ENCODE measurements at places on chromosomes 3 and 15. TPM values are rescaled to one million over a fixed set of nuclear protein-coding genes. Genes with fewer than 3 reads are reported as not detected.

- H3K36me3 ChIP-seq = no peaks in the 10 kb centered on the region
- no peaks in the 10 kb centered on the region for H3K27me3 ChIP-seq
Measured at GRCh38 chr3:126166009-126166408, 14.4 kb downstream of the ALDH1L1 start.

- H3K27ac ChIP-seq = peak overlapping the region; percentile 88
- H3K4me1 ChIP-seq = no peaks in the 10 kb centered on the region
- no peaks in the 10 kb centered on the region for H3K27me3 ChIP-seq
- H3K4me3 ChIP-seq = no peak overlapping the region
Measured at GRCh38 chr15:73982222-73982962, 9.7 kb downstream of the STOML1 start.

The TM4SF4 gene
- not detected for total RNA-seq

DNA sequence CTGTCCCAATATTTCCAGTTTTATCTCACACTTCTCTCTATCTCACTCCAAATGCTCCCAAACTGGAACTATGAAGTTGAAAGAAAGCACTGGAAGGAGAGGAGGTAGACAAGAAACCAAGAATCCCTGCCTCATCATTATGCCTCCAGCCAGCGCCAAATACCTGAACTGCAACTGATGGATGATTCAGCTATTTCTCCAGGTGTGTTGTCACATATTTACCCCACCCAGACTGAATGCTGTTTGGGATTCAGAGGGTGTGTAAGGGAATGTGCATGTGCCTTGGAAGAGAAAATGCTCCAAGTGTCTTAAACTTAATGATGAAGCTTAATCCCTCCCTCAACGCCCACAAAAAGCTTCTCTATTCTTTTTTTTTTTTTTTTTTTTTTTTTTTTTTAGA lies 269.5 kb upstream of the ATP11B start:
- H3K36me3 ChIP-seq = no peaks in the 10 kb centered on the region
- no peaks in the 10 kb centered on the region for H3K4me1 ChIP-seq
- H3K4me3 ChIP-seq = no peak overlapping the region
- H3K27ac ChIP-seq = no peak overlapping the region

The NRROS gene
- total RNA-seq = 17.3 TPM

DNA sequence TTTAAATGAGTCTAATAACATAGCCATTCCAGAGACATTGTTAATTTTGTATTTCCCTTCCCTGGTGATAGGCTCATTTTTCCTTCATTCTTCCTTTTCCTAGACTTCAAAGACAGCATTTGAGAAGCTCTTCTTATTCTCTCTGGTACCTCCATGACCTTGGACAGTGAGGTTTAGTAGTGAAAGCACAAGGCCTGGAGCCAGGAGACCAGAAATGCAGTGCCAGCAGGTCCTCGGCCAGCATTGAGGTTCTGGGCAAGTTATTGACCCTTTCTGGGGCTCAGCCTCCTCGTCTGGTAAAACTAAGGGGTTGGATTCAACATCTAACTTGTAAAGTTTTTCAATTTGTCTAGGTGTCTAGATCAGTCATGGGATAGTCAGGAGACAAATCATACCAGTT lies 146.9 kb downstream of the SV2B start:
- no peak overlapping the region for H3K27ac ChIP-seq
- H3K36me3 ChIP-seq = no peaks in the 10 kb centered on the region
- no peak overlapping the region for H3K4me3 ChIP-seq
- no peak for DNase-seq

DNA sequence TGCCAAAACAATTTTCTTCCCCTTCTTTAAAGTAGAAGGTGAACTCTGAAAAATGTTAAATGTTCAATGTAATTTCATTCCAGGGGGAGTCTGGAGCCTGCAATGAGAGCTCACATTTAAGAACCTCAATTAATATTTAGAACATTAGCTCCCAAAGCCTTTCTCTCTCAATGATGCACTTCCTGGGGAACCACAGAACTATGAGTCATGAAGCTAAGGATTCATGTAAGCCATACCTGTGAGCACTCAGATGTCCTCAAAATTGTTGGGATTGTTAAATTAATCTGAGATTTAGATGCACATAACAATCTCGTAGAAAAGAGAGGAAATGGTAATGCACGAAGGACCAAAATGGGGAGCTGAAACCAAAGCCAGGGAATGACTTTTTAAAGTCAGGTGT lies 244.2 kb upstream of the LRIG1 start:
- H3K4me3 ChIP-seq = no peak overlapping the region
- H3K36me3 ChIP-seq = no peaks in the 10 kb centered on the region

The KNL1 gene
- 1.6 TPM for total RNA-seq

The PRR20G gene
- not detected for total RNA-seq

- no peaks in the 10 kb centered on the region for H3K36me3 ChIP-seq
- H3K4me3 ChIP-seq = no peak overlapping the region
- no peaks in the 10 kb centered on the region for H3K4me1 ChIP-seq
Measured at GRCh38 chr15:73017987-73018386, 34.3 kb upstream of the NEO1 start.

DNA sequence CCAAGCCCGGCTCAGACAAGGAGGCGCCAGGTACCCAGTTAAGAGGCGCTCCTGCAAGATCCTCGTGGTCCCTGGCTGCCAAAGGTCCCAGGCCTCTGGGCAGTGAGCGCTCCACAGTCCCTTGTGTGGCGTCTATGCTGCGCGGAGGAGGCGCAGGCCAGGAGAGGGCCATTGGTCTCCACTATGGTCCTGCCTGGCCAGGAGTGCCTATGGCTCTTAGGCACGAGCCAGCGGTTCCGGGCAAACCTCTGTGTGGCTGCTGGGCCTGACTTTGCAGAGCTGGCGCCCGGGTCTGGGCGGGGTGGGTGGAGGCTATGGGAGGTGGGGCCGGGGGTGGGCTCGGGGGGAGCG lies 660 bp upstream of the ADAMTSL3 start:
- no peak for DNase-seq
- H3K4me1 ChIP-seq = peaks cover 5% of the 10 kb centered on the region
- H3K4me3 ChIP-seq = no peak overlapping the region
- no peaks in the 10 kb centered on the region for H3K27me3 ChIP-seq
- H3K36me3 ChIP-seq = no peaks in the 10 kb centered on the region

GRCh38 chr3:105367063-105367405 lies 325 bp downstream of the ALCAM start:
- H3K4me1 ChIP-seq = no peaks in the 10 kb centered on the region
- DNase-seq = peak; percentile 82
- H3K27ac ChIP-seq = peak overlapping the region; percentile 44
- no peaks in the 10 kb centered on the region for H3K36me3 ChIP-seq
- no peaks in the 10 kb centered on the region for H3K27me3 ChIP-seq
- H3K4me3 ChIP-seq = peak overlapping the region; percentile 87

DNA sequence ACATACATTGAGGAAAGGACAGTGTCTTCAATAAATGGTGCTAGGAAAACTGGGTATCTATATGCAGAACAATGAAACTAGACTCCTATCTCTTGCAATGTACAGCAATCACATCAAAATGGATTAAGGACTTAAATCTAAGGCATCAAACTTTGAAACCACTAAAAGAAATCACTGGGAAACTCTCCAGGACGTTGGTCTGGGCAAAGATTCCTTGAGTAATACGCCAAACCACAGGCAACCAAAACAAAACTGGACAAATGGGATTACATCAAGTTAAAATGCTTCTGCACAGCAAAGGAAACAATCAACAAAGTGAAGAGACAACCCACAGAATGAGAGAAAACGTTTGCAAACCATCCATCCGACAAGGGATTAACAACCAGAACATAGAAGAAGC lies 14.5 kb downstream of the LAMP3 start:
- H3K36me3 ChIP-seq = no peaks in the 10 kb centered on the region
- H3K4me3 ChIP-seq = no peak overlapping the region
- H3K4me1 ChIP-seq = no peaks in the 10 kb centered on the region
- no peak overlapping the region for H3K27ac ChIP-seq
- DNase-seq = no peak

- no peaks in the 10 kb centered on the region for H3K27me3 ChIP-seq
- H3K27ac ChIP-seq = no peak overlapping the region
- DNase-seq = no peak
- no peaks in the 10 kb centered on the region for H3K36me3 ChIP-seq
Measured at GRCh38 chr3:103629391-103629790, 1194.6 kb downstream of the ZPLD1 start.

- no peak overlapping the region for H3K4me3 ChIP-seq
- no peaks in the 10 kb centered on the region for H3K36me3 ChIP-seq
- no peak overlapping the region for H3K27ac ChIP-seq
- DNase-seq = no peak
- H3K4me1 ChIP-seq = no peaks in the 10 kb centered on the region
- no peaks in the 10 kb centered on the region for H3K27me3 ChIP-seq
Measured at GRCh38 chr3:128133273-128133883, 9.8 kb upstream of the RUVBL1 start.

The IRAK2 gene
- total RNA-seq = 8.3 TPM

The SEMA3F gene
- 40.3 TPM for total RNA-seq

GRCh38 chr15:65275728-65276126 lies 11.0 kb downstream of the PARP16 start:
- no peaks in the 10 kb centered on the region for H3K27me3 ChIP-seq
- H3K27ac ChIP-seq = no peak overlapping the region
- H3K4me3 ChIP-seq = no peak overlapping the region
- no peak for DNase-seq
- no peaks in the 10 kb centered on the region for H3K4me1 ChIP-seq

The TICRR gene
- 0.16 TPM for total RNA-seq

The GPR156 gene
- total RNA-seq = 0.49 TPM

GRCh38 chr3:114730397-114730796 lies 416.7 kb downstream of the ZBTB20 start:
- no peaks in the 10 kb centered on the region for H3K36me3 ChIP-seq
- no peak overlapping the region for H3K4me3 ChIP-seq
- H3K27ac ChIP-seq = no peak overlapping the region
- H3K27me3 ChIP-seq = no peaks in the 10 kb centered on the region

The LRRK1 gene
- 20.0 TPM for total RNA-seq

GRCh38 chr3:123914829-123915228 lies 30.7 kb upstream of the MYLK start:
- no peak for DNase-seq
- no peak overlapping the region for H3K4me3 ChIP-seq
- H3K27ac ChIP-seq = peak overlapping the region; percentile 44

DNA sequence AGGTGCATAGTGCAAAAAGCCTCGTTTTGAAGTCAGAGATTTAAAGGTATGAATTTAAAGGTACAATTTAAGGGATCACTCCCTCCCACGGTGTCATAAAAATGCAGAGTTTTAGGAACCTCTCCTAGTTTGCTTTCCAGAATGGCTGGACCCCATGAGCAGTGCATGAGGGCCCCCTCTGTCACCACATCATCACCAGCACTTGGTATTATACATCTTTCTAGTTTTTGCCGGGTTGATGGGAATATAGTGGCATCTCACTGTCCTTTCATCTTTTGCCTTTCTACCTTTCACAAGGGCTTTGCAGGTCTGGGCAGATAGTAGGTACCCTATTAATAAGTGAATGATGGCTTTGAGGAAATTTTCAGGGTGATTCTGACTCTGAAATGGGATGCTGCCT lies 103.6 kb upstream of the AGBL1 start:
- no peaks in the 10 kb centered on the region for H3K4me1 ChIP-seq
- no peaks in the 10 kb centered on the region for H3K36me3 ChIP-seq
- H3K27me3 ChIP-seq = no peaks in the 10 kb centered on the region
- no peak overlapping the region for H3K27ac ChIP-seq

GRCh38 chr3:149739396-149739795 lies 12.9 kb downstream of the COMMD2 start:
- H3K27ac ChIP-seq = no peak overlapping the region
- no peaks in the 10 kb centered on the region for H3K4me1 ChIP-seq
- DNase-seq = no peak
- no peaks in the 10 kb centered on the region for H3K36me3 ChIP-seq

GRCh38 chr15:51576911-51577500 lies 45.6 kb downstream of the DMXL2 start:
- H3K27ac ChIP-seq = no peak overlapping the region
- no peaks in the 10 kb centered on the region for H3K36me3 ChIP-seq
- H3K27me3 ChIP-seq = no peaks in the 10 kb centered on the region
- DNase-seq = no peak
- no peaks in the 10 kb centered on the region for H3K4me1 ChIP-seq
- no peak overlapping the region for H3K4me3 ChIP-seq

GRCh38 chr3:39388741-39389248 lies 5.6 kb downstream of the SLC25A38 start:
- no peak overlapping the region for H3K27ac ChIP-seq
- peaks cover 7% of the 10 kb centered on the region for H3K36me3 ChIP-seq
- no peaks in the 10 kb centered on the region for H3K4me1 ChIP-seq
- H3K27me3 ChIP-seq = no peaks in the 10 kb centered on the region
- H3K4me3 ChIP-seq = no peak overlapping the region

- H3K4me1 ChIP-seq = no peaks in the 10 kb centered on the region
- no peak overlapping the region for H3K4me3 ChIP-seq
- H3K27me3 ChIP-seq = no peaks in the 10 kb centered on the region
- H3K36me3 ChIP-seq = no peaks in the 10 kb centered on the region
- DNase-seq = no peak
Measured at GRCh38 chr3:60298141-60298540, 953.1 kb downstream of the FHIT start.

GRCh38 chr15:70789213-70789612 lies 25.9 kb upstream of the UACA start:
- no peaks in the 10 kb centered on the region for H3K27me3 ChIP-seq
- no peak overlapping the region for H3K27ac ChIP-seq
- no peaks in the 10 kb centered on the region for H3K4me1 ChIP-seq
- no peak overlapping the region for H3K4me3 ChIP-seq
- no peaks in the 10 kb centered on the region for H3K36me3 ChIP-seq
- no peak for DNase-seq

DNA sequence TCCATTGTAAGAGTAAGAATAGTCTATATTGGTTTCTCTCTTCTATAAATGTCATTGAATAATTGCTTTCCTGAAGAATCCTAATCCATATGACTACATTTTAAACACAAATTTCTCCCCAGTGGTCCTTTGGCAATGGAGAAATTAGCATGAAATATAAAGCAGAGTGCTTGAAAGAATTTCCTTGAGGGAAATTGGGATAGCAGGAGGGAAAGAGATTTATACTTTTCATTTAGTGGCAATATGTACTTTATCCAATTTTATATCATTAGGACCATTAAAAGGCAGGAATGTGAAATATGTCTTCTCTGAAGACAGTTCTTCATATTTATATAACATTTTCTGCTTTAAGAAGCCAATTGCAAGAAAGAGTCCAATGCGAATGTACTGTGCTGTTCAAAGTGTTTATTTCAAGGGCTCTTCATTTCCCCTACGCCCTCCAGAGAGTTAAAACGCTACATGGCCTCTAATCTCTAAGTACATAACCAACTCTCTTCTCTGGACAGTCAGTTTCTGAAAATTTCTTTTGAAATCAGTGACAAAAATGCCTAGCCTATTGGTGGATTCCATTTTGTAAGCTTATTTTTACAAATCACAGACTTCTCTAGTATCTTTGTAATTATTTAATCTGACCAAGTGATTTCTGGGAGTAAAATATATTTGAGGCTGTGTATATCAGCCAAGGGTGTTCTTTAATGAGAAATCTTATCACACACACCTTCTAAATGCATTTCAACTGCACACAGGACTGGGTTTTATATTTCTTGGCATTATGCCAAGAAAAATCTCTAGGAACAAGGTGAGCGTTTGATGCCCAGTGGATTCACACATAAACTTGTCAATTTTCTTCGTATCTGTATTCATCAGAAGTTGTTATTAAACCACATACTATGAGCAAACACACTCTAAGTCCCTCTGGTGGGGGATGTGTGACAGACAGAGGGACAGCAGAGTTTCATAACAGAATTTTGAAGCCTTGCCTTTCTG lies 51.2 kb downstream of the KCNAB1 start:
- H3K27me3 ChIP-seq = no peaks in the 10 kb centered on the region
- no peak overlapping the region for H3K27ac ChIP-seq
- no peaks in the 10 kb centered on the region for H3K36me3 ChIP-seq
- no peak overlapping the region for H3K4me3 ChIP-seq
